ENCODE measurements at places on chromosomes 7 and 10. TPM values are rescaled to one million over a fixed set of nuclear protein-coding genes. Genes with fewer than 3 reads are reported as not detected.

The GPR22 gene
- 226 TPM for total RNA-seq

The AASS gene
- total RNA-seq = 19.3 TPM

The PIP gene
- total RNA-seq = not detected

The CALML3 gene
- not detected for total RNA-seq

The GRM8 gene
- 3.7 TPM for total RNA-seq

The ELFN1 gene
- total RNA-seq = 9.5 TPM

The ADK gene
- total RNA-seq = 39.8 TPM

The IL6 gene
- not detected for total RNA-seq

The CYP26C1 gene
- total RNA-seq = 0.16 TPM

The PTF1A gene
- total RNA-seq = not detected

The NXPH1 gene
- total RNA-seq = 47.4 TPM

The CTNNA3 gene
- 1.7 TPM for total RNA-seq

The PAX4 gene
- not detected for total RNA-seq

DNA sequence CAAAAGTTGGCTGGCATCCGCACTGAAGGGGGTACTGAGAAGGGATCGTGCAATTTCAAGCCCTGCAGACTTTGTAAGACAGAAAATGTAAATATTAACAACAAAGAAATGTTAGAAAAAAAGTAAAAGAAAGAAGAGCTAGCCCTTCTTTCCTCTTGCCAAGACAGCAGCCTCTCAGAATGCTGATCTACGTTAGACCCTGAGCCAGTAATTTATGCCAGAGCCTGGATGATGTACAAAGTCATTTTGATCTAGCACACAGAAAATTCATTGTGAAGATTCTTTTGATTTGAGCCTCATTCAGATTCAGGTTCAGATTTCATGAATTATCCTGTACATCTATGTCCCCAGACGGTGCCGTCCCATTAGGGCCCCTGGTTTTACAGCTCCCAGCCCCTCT is 105.2 kb downstream of the PRKCQ start:
- DNase-seq = no peak

DNA sequence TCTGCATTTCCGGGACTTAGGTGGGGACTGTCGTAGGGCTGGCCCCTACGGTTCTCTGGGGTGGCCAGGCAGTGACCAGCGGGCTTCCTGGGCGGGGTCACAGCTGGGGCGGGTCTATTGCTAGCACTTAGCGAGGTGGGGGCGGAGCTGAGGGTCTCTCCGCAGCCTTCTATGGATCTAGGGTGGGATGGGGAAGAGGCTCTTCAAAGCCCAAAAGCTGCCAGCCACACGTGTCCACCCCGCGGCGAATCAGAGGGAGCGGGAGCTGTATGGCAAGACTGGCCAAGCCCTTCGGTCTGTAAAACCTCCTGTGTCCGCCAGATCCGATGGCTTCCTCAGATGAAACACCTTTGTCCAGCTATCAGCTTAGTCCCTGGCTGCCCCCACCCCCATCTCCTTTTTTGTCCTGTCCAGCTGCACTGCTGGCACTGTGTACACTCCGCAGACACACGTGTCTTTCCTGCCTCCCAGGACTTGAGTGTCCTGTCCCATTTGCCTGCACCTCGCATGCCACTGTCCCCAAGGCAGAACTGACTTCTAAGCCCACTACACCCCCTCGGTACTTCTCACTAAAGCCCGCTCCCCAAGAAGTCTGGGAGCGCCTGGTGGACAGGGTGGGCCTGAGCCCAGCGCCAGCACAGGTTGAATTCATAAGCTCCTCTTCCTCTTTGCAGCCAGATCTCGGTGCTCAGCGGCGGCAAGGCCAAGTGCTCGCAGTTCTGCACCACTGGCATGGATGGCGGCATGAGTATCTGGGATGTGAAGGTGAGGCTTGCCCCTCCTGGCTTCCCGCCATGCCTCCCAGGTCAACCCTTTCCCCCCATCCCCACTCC is 14.8 kb downstream of the PDAP1 start:
- peak; percentile 43 for DNase-seq

GRCh38 chr10:42937649-42938180 is 139.2 kb upstream of the RET start:
- no peak for DNase-seq

DNA sequence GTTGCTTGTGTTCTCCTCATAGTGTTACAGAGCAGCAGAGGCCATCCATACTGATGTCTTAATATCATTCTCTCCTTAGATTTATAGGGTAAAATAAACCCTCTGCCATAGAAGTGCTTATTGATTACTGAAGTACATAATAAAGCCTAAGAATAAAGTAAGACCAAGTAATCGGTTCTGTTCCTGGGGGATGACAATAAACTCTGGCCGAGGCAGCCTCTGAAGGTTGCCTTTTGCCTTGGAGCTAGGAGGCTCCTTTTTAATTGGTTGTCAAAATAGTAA is 711.6 kb upstream of the GALNT17 start:
- no peak for DNase-seq

GRCh38 chr10:69915215-69915560 is 113.5 kb downstream of the COL13A1 start:
- DNase-seq = no peak

GRCh38 chr7:124124201-124124600 is 91.3 kb upstream of the TMEM229A start:
- DNase-seq = no peak

GRCh38 chr10:79007421-79008319 is 61.1 kb upstream of the ZMIZ1 start:
- no peak for DNase-seq

DNA sequence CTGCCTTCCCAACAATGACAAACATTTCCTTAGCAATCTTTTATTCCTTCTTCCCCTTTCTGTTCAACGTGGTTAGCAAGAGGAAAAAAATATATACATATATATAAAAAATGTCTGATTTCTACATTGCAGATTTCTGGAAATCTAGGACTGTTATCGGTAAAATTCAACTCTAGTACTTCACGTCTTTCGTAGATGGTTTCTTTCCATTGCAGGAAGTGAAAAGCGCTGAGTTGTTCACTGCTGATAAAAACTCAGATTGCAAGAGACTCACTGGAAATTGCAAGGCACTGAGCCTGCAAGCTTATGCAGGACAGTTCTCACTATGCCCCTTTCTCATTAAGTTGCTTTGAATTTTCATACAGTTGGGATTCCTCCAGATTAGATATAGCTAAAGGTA is 23.9 kb downstream of the KIN start:
- no peak for DNase-seq

DNA sequence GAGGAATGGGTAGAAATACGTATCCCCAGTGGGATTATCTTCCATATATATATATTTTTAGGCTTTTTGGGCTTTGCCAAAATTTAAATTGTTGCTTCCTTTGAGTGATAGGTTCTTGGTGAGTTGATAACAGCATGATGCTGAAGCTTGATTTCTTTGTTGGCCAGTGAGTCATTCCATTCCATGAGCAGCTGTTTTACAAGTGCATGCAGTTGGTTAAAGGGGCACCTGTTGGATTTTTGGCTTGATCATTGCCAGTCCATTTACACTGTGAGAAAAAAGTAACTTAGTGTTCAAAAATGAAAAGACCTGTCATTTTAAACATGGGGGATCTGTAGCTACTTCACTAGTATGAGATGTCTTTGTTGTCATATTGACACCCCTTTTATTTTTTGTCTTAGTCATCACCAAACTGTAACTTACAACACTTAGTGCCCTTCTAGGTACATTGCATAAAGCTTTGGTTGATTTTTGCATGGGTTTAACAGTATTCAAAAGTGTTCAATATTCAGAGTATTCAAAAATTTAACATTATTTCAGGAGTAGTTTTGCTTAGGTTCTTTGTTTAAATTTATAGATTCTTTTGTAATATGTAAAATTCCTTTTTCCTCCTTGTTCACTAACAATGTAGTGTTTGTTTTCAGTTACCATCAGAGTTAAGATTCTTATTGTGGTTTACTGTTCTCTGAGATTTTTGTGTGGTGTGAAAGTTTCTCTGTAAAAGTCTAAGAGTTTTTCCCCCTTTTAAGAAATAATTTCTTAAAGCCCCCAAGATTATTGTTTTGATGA is 8.8 kb downstream of the AKAP9 start:
- DNase-seq = no peak

GRCh38 chr7:7772397-7772821 is 54.0 kb upstream of the RPA3 start:
- no peak for DNase-seq

- no peak for DNase-seq
Measured at GRCh38 chr7:50858528-50859245, 76.0 kb upstream of the GRB10 start.

DNA sequence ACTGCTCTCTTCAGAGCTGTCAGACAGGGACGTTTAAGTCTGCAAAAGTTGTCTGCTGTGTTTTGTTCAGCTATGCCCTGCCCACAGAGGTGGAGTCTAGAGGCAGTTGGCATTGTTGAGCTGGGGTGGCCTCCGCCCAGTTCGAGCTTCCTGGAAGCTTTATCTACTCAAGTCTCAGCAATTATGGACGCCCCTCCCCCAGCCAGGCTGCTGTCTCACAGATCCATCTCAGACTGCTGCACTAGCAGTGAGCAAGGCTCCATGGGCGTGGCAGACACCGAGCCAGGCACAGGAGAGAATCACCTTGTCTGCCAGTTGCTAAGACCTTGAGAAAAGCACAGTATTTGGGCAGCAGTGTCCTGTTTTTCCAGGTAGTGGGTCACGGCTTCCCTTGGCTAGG is 98.1 kb downstream of the SDHAF3 start:
- DNase-seq = no peak

GRCh38 chr10:125284875-125285597 is 124.7 kb upstream of the CTBP2 start:
- DNase-seq = no peak

DNA sequence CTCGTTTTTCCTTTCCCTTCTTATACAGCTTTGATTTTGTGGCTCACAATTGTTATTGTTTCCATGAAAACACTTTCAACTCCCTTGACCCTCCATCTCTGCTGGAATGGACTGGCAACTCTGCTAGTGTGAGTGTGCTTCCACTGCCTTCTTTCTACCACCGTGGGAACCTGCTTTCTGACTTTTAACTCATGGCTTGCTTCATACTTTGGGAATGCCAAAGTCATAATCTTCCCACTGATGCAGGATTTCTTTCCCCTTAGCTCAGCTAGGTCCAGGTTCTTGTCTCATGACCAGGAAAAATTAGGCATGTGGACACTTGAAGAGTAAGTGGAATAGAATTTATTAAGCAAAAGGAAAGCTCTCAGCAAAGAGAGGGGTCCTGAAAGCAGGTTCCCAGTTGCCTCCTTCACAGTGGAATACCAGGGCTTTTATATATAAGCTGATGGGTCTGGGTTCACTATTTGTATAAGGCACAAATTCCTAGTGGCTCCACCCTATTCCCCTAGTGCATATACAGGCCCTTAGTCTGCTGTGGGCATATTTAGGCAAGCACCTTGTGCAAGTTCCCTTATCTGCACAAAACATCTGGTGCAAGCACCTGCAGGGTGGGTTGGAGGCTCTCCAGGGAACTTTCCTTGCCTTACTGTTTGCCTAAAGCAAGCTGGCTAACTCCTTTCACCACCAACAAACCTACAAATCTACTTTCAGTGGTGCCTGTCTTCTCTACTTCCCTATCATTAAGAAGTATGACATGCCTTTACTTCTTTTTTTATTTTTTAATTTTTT is 119.5 kb downstream of the CFAP58 start:
- no peak for DNase-seq

- no peak for DNase-seq
Measured at GRCh38 chr7:75913437-75913836, 1.5 kb upstream of the POR start.

DNA sequence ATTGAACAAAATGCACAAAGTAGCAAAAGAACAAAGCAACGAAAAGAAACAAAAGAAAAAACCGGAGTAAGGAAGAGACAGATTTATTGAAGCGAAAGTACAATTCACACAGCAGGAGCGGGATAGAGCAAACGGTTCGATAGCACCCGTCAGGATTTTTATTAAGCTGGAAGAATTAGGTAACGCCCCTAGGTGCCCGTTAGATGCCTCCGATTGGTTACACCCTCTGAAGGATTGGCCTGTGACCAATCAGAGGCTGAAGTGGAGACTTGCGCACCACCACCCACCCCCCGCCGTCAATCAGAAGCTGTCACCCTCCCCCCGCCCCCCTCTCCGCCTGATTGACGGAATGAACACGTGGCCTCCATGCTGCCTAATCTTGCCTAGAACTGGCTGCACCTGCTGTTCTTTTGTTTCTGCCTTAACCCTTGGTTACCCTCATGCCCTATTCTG is 16.8 kb downstream of the OCM2 start:
- DNase-seq = no peak

GRCh38 chr7:135741905-135742304 is 6.7 kb downstream of the FAM180A start:
- no peak for DNase-seq

- no peak for DNase-seq
Measured at GRCh38 chr10:61895898-61896600, 5.5 kb upstream of the ARID5B start.

GRCh38 chr7:116802144-116802745 is 60.1 kb upstream of the CAPZA2 start:
- no peak for DNase-seq

- no peak for DNase-seq
Measured at GRCh38 chr7:45625067-45625466, 50.9 kb downstream of the ADCY1 start.

DNA sequence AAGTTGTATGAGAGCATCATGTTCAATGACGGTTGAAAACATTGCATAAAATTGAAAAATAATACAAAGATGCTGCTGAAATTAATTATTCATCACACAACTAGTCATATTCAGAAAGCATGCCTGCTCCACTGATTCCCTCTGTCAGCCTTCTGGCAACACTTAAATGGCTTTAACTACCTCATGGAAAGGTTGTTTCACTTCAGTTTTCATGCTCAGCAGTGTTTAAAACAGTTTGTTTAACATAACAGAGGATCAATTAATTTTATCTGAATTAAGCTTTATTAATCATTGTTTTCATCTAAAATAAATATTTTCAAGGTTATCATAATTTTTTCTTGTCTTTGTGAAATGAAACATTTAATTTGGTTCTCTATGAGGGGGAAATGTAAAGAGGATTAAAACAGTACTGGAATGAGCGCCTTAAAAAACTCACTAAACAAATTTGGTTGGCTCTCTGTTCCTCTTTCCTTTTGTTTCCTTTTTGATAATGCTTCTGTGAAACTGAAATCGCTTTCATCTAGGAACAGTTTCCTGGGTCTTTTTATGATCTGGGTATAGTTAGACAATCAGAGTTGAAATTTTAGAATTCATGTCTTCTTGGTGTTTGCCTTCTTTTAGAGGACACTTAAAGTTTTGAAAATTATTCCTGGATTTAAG is 427.4 kb downstream of the SH2D4B start:
- no peak for DNase-seq

GRCh38 chr7:75960372-75960771 is 34.0 kb downstream of the TMEM120A start:
- DNase-seq = no peak

- no peak for DNase-seq
Measured at GRCh38 chr7:64628721-64629120, 37.2 kb upstream of the ZNF107 start.

Data from occipital lobe (tissue), 3 donors.